ENCODE measurements at places on chromosomes 2 and 18. TPM values are rescaled to one million over a fixed set of nuclear protein-coding genes. Genes with fewer than 3 reads are reported as not detected.

GRCh38 chr2:75403991-75404428, 156.7 kb downstream of the EVA1A start:
- DNase-seq: no peak

STARD6 gene
- not detected for total RNA-seq

- no peak for DNase-seq
These were observed 226.3 kb downstream of the ZNF521 start for GRCh38 chr18:25125680-25126079.

DNA sequence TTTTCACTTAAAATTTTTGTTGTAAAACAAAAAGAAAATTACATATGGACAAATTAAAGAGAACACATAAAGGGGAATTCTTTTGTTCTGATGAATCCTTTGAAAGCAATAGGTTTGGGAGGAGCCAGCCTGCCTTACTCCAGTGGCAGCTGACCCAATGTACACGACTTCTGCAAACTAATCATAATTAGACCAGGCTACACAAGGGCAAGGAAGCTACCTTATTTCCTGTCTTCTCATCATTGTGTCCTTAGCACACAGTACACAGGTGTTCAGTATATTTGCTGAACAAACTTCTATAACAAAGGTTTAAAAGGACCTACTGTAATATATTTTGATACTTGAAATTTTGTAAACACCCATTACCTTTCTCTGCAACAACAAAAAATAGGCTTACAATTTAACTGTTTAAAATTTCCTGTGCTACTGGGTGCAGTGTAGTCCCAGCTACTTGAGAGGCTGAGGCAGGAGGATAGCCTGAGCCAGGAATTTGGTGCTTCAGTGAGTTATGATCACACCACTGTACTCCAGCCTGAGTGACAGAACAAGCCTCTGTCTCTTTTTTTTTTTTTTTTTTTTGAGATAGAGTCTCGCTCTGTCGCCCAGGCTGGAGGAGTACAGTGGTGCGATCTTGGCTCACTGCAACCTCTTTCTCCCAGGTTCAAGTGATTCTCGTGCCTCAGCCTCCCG, 18.9 kb downstream of the KCNG3 start:
- DNase-seq: no peak

ASB18 gene
- 2.7 TPM for total RNA-seq

NDUFS1 gene
- 289 TPM for total RNA-seq

DNA sequence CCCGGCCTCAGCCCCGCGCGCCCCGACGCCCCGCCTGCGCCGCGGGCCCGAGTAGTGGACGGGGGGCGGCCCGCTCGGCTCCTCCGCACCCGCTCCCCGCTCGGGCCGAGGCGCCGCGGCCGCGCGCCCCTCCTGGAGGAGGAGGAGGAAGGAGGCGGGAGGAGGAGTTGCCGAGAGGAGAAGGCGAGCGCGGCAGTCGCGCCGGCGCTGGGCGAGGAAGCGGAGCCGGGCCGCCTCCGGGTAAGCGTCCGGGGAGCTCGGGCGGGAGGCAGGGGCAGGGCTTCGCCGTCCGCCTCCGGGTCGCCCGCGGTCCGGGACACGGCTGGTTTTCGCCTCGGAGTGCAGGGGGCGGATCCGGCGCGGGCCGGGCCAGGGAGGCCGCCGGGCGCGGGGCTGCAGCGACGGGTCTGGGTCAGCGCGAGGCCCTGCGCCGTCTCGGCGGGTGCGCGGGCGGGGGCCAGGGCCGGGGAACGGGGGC, at the start of gene SOCS6:
SOCS6 (plus strand) TSS at position 195 of the 478 bp plus-strand sequence. CDS start 35,624 bp downstream, outside the sequence.
- peak; percentile 74 for DNase-seq

C2orf15 gene
- not detected for total RNA-seq

DRC1 gene
- not detected for total RNA-seq

DNA sequence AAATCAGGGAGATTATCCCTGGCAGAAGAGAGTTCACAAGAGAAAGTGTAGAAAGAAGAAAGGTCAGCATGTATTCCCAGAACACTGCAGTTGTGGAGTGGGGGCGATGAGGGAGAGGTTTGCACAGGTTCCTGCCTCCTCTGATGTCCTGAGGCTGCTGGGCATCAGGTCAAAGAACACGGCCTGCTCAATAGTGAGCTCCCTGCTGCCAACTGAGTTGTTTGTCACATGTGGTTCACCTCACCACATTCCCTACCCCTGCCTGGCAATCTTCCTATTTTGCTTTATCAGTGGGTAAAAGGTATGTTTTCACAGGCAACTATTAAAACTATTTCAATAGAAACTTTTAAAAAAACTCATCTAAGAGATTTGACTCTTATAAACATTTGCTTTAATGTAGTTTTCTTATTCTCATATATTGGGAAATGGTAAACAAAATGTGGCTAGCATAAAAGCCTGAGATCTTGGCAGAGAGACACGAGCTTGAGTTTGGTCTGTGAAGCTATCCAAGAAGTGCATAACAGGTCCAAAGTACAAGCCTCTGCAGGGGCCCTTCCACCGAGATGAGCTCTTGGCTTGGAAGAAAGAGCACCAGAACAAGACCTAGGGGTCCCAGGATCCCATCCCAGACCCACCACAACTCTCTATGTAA, 123.9 kb upstream of the SRD5A2 start:
- DNase-seq: no peak

DNA sequence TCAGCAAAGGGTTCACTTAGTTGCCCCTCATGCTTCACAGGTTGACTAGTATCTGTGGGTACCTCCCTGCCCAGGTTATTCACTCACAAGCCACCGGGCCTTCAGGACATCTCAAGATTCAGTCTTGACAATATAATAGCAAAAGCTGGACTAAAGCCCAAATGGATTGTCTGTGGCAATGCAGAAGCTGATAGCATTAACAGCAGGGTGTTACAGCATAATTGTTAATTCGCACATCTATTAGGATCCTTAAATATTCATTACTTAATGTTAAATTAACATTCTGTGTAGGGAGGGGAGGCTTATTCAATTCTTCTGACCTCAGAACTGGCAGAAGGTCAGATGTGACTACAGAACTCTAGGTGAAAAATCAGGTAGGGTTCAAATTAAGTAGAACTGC, 20.2 kb upstream of the GTF2A1L start:
- DNase-seq: no peak

GRCh38 chr2:15348045-15348444, 213.1 kb downstream of the NBAS start:
- no peak for DNase-seq

RPRM gene
- total RNA-seq: 0.44 TPM

DNA sequence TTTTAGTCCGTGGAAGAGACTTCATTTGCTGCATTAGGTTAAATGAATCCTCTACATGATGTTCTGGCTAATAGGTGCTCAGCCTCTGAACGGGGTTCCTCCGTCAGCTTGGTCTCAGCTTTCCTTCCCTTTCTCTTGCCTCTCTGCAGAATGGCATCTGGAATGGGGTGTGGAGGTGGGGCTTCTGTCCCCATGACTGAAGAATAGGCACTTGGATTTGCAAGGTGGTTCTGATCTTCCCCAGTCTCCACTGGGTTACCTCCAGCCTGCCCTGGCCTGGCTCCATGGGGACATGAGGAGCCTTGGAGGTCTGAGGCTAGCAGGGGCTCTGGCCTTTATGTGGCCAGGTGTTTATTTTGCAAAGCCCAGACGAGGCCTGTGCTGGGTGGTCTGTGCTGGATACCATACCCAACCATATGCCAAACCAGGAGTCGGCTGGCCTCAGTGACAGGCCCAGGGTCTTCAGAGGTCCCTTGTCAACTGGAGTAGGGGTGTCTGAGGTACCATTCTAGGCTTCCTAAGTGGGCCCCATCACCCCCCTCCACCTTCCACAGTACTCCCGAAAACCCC, 28.2 kb upstream of the LAPTM4A start:
- no peak for DNase-seq

GRCh38 chr2:217935901-217936684, 66.7 kb downstream of the TNS1 start:
- DNase-seq: no peak

DNA sequence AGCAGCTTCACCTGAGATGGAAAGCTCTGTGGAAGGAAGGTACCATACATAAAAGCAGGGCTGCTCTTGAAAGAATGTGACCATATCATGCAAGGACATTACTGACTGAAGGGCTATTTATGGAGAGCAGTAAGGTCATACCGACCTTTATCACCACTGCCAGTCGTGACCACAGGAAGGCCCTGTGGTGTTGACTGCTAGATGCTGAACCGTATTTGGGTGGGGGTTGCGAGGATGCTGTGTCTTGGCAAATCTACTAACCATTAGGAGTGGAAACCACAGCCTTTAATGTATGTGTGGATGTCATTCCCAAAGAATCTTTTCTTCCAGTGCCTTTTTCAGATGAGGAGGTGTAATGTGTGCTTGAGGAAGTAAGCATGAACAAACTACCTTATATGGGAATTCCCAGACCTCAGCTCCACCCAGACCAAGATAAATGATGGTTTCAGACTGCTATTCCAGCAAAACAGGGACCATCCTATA, 60.8 kb downstream of the LIMS1 start:
- no peak for DNase-seq

GRCh38 chr2:31299547-31299946, 65.6 kb downstream of the EHD3 start:
- no peak for DNase-seq

DNA sequence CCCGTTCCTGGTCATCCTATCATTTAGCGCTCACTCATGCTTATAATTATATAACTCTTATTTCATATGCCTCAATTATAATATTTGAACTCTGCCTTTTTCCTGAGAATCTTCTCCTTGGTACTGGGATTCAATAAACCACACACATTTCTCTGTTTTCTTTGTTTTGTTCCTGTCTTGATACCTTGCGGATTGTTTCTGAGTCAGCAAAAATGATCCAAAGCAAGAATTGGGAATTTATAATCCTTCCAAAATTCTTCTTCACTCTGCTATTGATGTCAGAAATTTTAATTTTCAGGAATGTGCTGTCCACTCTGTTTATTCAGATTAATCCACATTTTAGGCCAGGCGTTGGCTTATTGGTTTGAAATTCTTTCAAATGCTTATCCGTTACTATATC, 886.0 kb downstream of the SUCLG1 start:
- no peak for DNase-seq

- DNase-seq: no peak
These were observed 85.1 kb downstream of the ANTXR1 start for GRCh38 chr2:69097891-69098655.

IGFBP2 gene
- 91.7 TPM for total RNA-seq

GRCh38 chr2:172098287-172098649, 4.4 kb downstream of the DLX2 start:
- no peak for DNase-seq

OR6B2 gene
- not detected for total RNA-seq

SPEG gene
- 94.6 TPM for total RNA-seq

GRCh38 chr2:26911911-26912861, 58.3 kb upstream of the MAPRE3 start:
- no peak for DNase-seq

DNA sequence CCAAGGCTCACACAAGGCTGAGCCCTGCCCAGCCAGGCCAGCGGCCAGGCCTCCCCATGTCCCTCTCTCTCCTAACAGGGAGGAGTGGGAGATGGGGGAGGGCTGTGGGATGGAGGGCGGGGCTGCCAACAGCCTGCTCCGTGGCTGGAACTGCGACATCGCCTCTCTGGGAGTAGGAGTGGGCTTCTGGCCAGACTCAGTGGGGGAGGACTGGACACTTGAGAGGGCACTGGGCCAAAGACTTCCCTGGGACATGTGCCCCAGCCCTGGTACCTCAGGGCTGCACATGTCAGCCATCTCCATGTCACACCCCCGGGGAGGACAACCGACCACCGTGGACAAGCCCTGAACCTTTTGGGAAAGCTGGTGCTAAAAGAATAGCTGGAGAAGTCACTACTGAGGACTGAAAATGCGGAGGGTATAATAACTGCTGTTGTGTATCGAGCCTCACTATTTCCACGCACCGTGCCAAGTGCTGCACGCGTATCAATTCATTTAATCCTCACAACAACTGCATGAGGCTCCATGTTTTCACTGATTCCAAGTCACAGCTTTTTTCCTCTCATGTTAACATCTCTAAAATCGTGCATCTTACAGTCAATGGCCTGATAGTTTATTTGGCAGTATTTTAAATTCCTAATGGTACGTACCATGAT, 127.3 kb downstream of the MSH2 start:
- DNase-seq: no peak

DNA sequence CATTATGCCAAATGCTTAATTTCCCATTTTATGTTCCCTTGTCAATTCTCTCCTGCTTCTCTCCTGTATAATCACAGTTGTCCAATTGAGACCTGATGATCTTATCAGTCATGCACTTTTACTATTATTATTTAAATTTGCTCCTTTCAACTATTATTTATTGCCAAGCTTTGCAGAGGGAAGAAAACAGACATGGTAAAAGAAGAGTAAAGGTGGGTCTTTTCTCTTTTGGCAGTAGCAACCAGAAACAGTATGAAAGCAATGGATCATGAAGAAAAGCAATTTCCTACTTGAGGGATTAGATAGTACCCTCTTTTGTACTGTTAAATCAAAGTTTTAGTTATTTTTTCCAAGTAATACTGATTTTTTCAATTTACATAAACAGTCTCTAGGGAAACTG, 667.4 kb downstream of the NRXN1 start:
- DNase-seq: no peak

- DNase-seq: no peak
These were observed 484.3 kb downstream of the THSD7B start for GRCh38 chr2:137249463-137250130.

DNA sequence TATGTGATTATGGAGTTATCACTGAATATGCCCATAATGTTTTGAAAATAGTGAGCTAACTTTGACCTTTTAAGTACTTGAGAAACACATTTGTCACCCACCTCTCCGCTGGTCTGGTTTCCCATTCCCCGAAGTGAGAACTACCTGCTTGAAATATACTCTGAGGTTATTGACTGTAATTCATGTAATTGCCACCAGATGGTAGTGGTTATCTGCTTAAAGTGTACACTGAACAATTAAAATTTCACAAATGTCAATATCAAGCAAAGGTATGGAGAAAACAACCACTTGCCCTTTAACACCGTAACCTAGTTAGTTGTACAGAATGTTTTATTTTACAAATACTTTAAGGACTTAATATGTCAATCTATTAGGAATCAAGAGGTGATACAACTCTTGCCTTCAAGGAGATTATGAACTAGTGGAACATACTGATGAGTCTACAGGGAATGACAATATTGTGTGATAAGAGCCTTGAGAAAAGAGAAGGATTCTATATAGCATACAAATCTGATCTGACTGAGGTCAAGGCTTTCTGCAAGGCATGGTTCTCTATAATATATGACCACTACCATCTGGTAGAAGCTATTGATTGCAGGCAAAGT, 316.8 kb upstream of the KCNH7 start:
- DNase-seq: no peak

GRCh38 chr2:130328710-130329109, 14.0 kb upstream of the IMP4 start:
- no peak for DNase-seq
